Activated T-helper 1 cell treated with anti-CD3 and anti-CD28 coated beads, Interleukin-2, amount 50 U/mL, for 16 hours (primary cell): ENCODE measurements at places on chromosomes 3 and 15.

GRCh38 chr15:64286473-64286872 is 69.5 kb downstream of the CSNK1G1 start:
- no peak for DNase-seq

DNA sequence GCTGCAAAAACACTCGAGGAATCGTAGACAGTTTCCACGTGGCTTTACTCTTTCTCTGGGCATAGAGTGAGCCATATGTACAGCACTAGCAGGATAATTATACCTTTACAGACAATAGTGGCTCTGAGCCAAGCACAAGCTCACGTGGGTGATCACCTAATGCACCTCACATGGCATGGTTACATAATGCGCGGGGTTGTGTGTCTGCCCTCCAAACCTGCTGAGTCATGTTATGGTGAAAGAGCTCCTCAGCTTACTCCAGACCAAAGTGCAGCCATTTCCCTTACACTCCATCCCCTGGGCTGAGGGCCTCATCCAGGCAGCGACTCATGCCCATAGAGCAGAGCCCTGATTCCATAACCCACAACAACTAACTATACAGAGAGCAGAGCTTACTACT is 1458.4 kb upstream of the CADM2 start:
- DNase-seq: no peak

GRCh38 chr15:96774216-96774615 is 443.7 kb downstream of the NR2F2 start:
- no peak for DNase-seq

GRCh38 chr3:138781012-138781470 is 53.7 kb downstream of the PIK3CB start:
- DNase-seq: peak; percentile 16

GRCh38 chr3:13563321-13563720 is 14.4 kb downstream of the FBLN2 start:
- no peak for DNase-seq

GRCh38 chr3:30770387-30770786 is 124.1 kb downstream of the GADL1 start:
- no peak for DNase-seq

DNA sequence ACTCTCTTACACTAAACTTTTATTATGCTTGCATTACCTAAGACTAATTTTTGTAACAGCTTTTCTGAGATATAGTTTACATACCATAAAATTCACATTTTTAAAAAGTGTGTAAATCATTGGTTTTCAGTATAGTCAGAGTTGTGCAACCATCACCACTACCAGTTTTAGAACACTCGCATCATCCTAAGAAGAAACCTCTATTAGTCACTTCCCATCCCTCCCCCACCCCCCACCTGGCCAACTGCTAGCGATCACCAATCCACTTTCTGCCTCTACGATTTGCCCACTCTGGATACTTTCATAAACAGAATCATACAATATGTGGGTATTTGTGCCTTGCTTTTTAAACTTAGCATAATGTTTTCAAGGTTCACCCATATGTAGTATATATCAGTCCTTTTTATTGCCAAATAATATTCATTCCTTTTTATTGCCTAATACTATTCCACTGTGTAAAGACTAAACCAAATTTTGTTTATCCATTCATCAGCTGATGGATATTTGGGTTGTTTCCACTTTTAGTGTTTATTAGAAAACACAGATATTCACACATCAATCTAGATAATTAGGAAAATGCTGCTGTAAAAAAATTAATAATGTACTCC is 23.0 kb downstream of the UBP1 start:
- no peak for DNase-seq

DNA sequence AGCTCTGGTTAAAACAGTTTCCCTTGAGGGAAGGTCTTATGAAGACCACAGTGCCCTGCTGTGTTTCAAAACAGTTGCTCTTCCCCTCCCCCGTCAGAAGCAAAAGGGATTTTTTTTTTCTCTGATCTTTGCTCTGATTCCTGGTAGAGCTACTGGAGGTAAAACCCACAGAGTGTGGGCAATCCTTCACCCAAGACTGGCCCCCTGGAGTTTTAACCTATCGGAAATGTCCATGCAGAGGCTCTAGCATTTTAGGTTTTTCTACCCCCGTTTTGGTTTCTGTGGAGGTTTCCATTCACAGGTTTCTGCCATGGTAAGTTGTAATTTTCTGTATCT is 27.7 kb downstream of the GRM2 start:
- no peak for DNase-seq

GRCh38 chr3:13480340-13481318 is 523 bp downstream of the HDAC11 start:
- no peak for DNase-seq

DNA sequence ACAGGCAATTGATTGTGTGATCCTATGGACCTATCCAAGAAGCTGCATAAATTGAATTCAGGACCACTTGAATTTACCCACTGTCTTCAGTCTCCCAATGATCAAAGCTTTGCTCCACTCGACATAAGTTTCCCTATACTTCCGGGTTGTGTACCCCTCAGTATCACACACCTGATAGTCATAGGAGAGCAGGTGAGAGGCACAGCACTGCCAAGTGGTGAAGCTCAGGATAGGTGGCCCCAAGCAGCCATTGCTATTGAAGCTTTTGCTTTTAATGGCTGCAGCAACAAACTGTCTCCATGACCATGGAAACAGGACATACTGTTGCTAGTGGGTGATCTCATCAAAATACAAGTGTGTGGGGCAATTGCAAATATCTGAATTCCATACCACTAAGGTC is 27.7 kb downstream of the GASK1A start:
- no peak for DNase-seq

DNA sequence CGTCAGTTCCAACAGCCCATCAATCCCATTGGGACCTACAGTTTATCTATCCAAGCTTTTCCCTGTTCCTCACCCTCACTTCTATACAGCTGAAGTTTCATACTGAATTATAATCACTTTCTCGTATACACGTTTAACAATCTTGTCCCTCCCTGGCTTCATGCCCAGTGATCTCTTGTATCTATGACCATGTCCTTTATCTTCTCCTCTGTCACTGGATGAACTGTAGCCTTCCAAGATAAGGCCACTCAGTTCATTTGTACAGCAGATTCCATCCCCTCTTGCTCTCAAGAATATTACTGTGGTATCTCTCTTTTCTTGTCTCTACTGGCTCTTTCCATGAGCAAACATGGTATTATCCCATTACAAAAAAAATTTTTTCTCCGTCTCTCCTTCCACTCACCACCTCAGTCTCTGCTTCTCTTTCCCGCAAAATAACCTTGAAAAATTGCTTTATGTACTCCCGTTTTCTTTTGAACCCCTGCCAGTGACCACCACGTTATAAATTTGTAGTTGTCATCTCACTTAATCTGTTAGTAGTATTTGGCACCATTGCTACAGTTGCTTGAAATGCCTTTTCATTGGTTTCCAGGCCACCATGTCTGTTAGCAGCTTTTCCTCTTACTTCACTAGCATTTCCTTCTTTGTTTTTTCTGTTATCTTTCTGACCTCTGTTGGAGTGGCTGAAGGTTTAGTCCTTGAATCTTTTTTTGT is 9.4 kb downstream of the CTNNB1 start:
- no peak for DNase-seq

DNA sequence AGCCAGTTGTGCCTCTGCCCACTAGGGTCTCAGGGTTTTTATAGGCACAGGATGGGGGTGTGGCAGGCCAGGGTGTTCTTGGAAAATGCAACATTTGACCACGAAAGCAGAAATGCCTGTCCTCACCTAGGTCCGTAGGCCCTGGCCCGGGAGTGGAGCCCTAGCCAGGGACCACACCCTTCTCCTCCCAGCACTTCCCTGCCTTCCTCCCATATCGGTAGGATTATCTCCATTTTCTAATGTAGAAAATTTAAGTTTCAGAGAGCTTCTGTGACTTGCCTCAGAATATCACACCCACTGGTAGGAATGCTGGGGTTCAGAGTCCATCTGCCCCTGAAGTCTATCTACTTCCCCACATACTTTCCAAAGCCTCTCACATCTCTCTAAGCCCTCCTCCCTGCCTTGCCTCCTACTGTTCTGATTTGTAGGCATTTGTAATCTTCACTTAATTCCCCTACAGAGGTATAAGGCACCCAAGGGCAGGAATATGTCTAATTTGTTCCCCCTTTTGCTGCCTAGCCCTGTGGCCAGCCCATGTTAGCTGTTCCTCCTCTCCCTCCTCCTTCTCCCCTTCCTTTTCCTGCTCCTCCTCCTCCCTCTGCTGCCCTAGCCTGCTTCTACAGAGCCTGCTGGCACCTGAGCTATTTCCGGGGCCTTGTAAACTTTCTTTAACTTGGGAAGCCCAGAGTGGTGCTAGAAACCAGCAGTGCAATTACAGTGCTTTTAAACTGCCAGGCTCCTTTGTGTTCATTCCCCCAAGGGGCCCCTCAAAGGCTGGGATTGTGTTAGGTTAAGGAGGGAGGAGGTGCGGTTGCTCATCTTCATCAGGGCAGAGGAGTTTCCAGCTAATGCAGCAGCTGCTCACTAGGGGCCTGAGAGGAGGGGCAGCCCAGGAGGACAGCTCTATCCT is 71.1 kb downstream of the MRPL46 start:
- DNase-seq: no peak

- DNase-seq: no peak
These were observed 236.0 kb downstream of the VPS13C start for GRCh38 chr15:61824291-61824690.

GRCh38 chr3:186938716-186939115 is 8.4 kb downstream of the ST6GAL1 start:
- DNase-seq: no peak

DNA sequence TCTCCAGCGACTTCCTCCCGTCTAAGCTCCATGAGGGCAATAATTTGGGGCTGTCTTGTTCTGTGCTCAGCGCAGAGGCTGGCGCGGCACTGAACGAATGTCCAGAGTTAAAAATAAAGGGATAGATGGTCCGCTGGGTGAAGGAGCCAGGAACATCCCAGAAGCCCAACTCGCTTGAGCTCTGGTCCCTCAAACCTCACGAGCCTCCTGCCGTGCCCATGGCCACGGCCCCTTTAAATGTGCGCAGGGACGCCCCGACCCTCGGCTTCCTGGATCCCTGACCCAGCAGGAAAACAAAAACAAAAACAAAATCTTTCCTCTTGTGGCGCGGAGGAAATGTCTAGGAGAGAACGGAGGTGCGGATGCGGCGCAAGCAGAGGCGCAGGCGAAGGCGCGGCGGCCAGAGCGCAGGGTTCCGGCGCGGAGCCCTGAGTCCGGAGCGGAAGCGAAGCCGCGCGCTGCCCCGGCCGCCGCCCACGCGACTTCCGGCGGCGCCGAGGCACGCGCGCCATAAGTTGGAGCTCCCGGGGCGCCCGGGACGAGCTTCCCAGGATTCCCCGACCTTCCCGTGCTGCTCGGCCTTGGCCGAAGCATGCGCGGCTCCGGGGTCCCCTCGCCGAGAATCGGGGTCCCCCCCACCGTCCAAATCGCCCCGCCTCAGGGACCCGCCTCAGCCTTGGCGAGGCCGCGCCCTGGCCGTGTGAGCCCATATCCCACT is 52.9 kb upstream of the WNT7A start:
- DNase-seq: no peak

DNA sequence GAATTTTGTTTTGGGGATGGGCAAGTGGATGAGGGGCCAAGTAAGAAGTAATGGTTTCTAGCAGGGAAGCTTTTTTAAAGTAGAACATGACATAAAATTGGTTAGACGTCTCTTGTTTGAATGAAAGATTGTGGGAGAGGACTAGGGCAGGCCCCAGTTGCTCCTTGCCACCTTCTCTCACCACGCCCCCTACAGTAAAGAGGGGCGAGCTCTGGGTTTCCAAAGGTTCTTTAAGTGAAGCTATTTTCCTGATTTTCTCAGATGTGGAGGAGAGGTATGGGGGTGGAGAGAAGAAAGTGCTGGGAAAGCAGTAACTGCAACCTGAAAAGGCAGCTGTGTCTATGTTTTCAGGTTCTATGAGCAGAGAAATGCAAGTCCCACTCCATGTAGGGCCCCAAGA is 32.6 kb upstream of the SKIL start:
- DNase-seq: no peak

DNA sequence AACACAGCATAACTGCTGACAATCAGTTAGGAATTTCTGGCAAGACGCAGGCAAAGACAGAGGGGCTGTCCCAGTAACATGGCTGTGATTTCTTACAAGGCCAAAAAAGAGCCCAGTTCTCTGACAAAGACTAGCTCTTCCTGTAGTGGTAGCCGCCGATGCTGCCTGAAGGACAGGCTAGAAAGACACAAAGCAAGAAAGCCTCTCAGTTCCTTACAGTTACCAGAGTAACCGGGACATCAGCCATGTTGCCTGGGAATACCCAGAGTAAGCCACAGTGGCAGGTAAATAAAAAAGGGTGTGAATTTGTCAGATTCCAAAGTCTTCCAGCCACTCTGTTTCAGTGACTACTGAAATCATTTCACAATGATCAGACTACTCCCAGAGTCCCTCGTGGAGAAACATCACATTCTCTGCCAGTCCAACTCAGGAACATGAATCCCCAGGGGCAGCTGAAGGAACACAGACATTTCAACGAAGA is 493.6 kb upstream of the ADAMTS9 start:
- no peak for DNase-seq

- no peak for DNase-seq
These were observed 29.6 kb downstream of the FEZF2 start for GRCh38 chr3:62343755-62344154.

DNA sequence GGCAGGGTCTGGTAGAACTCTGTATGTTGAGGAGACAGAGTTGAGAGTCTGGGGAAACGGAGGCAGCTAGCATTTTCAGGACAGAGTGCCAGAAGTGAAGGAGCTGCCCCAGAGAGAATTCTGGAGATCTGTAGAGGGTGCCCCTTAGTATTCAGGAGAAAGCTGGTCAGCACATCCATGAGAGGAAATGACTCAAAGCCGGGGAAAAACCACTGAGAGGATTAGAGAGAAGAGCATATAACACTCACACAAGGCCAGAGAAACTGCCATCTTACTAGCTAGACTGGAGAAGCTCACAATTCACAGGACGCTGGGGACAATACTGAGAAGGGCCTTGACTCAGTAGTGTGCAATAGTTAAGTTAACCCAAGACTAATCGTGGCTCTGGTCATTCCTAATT is 75.7 kb upstream of the DPPA4 start:
- no peak for DNase-seq

DNA sequence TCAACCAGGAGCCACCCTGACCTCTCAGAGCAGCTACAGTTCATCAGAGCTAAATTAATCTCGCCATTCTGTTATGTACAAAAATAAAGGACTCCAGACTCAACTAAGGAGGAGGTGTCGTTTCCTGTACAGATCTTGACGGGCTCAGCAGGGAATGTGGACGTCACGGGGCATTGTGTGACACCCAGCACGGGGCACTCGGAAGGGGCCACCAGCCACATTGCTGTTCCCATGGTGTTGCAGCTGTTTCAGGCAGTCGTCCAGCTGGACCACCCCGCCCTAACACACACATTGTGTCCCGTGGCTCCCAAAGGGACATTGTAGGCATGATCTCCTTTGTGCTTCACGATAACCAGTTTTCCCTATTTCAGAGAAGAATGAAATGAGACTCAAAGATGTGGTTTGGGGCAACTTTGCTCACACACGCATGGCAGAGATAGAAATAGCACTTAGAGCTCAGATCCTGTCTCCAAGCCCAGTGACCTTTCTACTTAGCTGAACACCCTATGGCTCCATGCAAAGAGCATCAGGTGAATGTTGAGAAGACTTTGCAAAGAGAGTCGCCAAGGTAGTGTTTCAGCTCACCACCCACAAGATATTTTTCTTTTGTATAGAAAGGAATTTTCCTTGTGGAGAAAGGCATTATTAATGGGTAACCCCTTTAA is 5.5 kb downstream of the SSUH2 start:
- no peak for DNase-seq
